ENCODE measurements at places on chromosomes 12 and 14.

GRCh38 chr12:49963976-49964815 is 2.5 kb downstream of the AQP5 start:
- DNase-seq: no peak

DNA sequence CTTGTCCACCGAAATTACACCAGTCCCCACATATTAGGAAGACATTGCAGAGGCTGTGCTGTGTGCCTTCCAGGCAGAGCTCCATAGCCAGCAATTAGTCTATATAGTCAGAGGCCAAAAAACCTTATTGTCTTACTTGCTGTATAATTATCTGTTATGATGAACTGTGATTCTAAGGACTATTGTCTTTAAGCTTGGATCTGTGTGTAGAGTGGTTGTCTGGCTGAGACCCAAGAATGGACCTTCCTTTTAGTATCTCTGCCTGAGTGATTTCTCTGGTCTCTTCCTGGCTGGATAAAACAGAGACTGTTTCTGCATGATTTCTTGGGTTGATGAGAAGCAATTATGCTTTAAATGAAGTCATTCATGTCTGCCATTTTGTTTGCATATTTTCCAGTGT is 465.3 kb downstream of the PRKD1 start:
- no peak for DNase-seq

DNA sequence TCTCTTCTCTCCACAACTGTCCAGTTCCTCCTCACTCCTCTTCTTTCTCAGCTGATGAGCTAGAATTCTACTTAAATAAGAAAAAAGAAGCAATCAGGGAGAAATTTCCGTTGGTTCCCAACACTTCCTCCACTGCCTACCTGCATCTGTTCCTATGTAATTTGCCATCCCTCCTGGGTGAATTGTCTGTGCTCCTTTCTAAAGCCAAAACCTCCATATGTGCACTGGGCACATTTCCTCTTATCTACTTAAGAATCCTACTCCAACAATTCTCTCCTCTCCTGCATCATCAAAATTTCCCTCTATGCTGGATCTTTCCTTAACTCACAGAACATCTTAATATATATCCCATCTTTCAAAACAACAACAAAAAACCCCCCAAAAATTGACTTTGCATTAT is 35.2 kb downstream of the GPR65 start:
- DNase-seq: no peak

GRCh38 chr12:135138-135537 is 68.6 kb downstream of the IQSEC3 start:
- DNase-seq: no peak

DNA sequence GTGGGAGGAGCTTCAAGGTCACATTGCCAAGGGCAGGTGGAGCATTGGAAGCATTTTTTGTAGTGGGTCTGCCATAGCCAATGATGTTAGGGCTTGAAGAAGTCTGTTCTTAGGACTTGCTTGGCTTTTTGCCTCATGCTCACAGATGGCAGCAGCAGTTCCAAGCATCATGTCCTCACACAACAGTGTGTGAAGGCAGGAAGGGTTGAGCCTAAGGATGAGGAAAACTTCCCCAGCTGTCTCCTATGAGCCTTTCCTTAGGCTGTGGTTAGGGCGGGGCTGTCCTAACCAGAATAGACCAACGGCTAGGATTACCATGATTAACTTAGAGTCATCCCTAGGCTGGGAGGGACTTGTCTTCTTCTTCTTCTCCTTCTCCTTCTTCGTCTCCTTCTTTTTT is 76.2 kb upstream of the KCNA1 start:
- no peak for DNase-seq

- DNase-seq: peak; percentile 39
These were observed 28.7 kb upstream of the REP15 start for GRCh38 chr12:27667540-27667939.

- DNase-seq: no peak
These were observed 4.6 kb downstream of the SERPINA1 start for GRCh38 chr14:94383777-94384176.

DNA sequence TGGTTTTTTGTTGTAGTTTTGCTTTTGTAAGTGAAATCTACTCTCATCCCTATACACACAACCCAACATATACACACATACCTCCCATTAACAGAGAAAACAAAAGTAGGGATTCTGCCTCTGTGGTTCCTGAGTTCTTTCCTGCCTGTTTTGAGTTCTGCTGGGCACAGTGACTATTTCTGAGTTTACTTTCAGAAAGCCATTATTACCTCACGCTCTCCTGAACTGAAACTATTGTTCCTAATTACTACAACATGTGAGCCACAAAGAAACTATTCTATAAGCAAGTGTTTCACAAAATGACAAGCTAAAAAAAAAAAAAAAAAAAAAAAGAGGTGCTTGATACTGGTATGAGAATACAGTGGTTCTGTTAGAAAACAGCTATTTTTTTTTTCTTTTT is 110.9 kb downstream of the ALG10B start:
- no peak for DNase-seq

DNA sequence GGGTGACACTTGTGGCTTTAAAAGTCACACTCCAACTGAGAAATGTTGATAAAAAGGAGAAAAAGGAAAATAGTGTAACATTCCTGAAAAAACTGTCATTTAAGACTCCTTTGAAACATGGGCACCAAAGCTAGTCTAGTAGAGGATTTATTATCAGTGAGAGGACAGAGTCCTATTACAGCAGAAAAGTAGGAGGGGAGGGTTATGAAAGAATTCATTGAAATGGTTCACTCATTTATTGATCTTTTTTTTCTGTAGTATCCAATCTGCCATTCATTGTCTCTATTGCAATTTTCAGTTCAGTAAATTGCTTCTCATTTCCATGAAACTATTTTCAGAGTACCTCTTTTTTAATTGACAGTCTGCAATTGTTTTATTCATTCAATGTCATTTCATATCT is 25.4 kb downstream of the PPM1A start:
- DNase-seq: no peak

DNA sequence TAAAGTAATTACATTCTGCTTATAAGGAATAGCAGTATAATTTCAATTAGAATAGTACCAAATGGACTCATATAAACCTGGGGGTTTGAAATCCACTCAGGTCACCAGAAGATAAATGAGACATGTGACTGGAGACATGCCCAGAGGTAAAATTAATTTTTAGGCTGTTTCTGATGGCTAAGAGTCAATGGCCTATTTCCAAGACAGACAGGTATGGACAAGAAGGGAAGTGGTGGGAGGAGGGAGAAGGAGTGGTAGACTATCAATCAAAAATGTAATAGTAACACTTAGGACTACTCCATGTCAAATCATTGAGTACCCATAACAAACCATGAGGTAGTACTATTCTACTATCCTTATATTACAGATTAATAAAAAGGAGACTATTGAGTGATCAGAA is 544.0 kb downstream of the GALC start:
- no peak for DNase-seq

DNA sequence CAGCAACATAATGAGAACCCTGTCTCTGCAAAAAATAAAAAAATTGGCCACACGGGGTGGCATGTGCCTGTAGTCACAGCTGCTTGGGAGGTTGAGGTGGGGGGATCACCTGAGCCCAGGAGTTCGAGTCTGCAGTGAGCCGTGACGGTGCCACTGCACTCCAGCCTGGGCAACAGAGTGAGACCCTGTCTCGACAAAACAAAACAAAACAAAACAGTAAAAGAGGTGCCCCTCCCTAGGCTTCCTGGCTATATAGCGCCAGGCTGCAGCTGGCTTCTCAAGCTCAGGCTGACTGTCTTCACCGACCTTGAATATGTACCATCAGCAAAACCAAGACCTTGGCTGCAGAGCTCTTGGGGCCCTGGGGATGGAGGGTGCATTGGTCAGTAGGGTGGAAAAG is 29.4 kb downstream of the TSPAN9 start:
- no peak for DNase-seq

- no peak for DNase-seq
These were observed 344.5 kb upstream of the NAV3 start for GRCh38 chr12:77485961-77486854.

DNA sequence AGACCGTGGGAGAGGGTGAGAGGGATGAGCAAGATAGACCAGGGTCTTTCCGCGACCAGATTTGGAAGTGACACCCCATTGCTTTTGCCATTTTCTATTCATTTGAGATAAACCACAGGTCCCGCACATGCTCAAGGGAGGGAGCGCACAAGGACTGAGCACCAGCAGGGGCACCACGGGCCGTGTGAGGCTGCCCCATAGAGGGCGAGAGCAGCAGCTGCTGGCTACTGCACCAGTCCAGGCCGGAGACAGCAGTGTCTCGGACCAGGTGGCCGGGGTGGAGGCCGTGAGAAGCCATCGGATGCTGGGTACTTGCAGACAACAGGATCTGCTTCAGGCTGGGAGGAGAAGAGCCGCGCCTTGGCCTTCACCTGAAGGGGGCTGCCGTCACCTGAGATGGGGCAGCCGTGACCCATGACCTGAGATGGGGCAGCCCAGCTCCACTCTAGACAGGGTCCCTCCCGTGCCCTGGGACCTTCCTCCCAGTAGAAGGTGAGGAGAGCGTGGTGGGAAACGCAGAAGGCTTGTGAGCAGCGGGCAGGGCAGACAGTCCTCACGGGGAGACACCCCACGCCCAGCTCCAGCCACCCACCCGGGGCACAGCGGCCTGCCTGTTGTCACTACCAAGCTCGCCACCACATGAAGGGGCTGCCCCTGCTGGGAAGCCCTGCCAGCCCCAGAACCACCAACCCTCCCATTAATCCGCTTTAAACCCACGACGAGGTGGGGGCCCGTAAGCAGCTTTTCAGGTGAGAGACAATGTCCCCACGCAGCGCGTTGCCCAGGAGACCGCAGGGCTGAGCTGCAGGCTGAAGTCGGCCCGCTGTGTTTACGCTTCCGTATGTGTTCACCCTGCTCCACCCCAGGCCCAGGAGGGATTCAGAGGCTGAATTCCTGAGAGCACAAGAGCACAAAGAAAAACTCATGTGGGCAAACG is 61.7 kb upstream of the FBRSL1 start:
- no peak for DNase-seq

- no peak for DNase-seq
These were observed 28.7 kb upstream of the CCND2 start for GRCh38 chr12:4244868-4245267.

GRCh38 chr14:97177016-97177415 is 379.8 kb downstream of the VRK1 start:
- no peak for DNase-seq

- no peak for DNase-seq
These were observed 185.1 kb upstream of the VASH1 start for GRCh38 chr14:76576047-76576741.

DNA sequence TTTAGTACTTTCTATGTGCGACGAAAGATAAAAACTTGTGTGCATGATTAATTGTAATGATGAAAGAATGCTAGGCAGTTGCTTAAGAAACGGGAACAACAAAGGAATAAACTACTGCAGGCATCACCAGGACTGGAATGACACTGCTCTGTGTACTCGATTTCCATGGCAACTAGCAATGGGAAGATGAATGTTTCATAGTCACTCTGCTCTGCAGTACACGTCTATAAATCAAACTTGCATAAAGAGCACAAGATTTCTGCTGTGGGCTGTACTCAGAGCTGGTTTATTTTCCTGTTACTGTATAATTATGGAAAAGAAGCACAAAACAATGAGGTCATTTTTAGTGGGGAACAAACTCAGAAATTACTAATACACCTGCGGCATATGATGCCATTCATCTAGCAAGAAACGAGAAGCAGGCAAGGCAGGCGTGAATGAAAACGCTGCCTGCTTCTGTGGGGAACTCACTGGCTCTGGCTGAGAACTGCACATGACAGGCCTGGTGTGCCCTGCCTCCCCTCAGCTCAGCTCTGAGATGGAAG is 41.8 kb downstream of the EFCAB11 start:
- DNase-seq: peak; percentile 97

GRCh38 chr14:71932229-71932981 is at the start of gene RGS6:
Gene RGS6, plus strand, starts transcription at chr14:71932429.
- peak; percentile 25 for DNase-seq

- no peak for DNase-seq
These were observed 48.4 kb downstream of the GTF2A1 start for GRCh38 chr14:81172353-81172752.

DNA sequence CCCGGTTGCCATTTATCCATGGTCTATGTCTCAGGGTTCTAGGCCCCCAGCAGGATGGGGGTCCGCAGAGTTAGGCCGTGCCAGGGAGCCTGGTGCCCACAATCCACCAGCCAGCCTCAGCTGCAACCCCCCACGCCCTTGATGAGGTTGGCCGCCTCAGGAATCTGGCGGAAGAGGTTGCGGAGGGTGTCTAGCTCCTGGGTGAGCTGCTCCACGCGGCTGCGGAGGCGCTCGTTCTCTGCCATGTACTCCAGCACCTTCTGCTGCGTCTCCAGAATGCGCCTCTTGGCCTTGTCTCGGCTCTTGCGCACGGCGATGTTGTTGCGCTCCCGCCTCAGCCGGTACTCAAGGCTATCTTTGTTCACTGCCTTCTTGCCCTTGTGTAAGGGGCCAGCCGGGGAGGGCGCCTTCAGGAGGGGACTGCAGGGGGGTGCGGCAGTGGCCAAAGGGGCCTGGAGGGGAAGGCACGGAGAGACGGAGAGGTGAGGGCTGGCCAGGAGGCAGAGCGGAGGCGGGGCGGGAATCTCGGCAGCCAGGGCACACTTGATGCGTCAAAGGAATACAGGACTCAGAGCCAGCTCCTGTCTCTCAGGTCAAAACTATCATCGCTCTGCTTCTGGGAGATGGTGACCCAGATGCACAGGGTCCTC is 1.6 kb downstream of the CEBPE start:
- DNase-seq: no peak

- DNase-seq: no peak
These were observed 25.9 kb downstream of the DYRK2 start for GRCh38 chr12:67674417-67674816.
